ENCODE measurements at places on chromosomes 12 and 14.

GRCh38 chr12:130161261-130162243 is 712 bp upstream of the FZD10 start:
- no peak for DNase-seq

GRCh38 chr12:12661086-12661856 is 34.7 kb downstream of the GPR19 start:
- DNase-seq, result no peak

DNA sequence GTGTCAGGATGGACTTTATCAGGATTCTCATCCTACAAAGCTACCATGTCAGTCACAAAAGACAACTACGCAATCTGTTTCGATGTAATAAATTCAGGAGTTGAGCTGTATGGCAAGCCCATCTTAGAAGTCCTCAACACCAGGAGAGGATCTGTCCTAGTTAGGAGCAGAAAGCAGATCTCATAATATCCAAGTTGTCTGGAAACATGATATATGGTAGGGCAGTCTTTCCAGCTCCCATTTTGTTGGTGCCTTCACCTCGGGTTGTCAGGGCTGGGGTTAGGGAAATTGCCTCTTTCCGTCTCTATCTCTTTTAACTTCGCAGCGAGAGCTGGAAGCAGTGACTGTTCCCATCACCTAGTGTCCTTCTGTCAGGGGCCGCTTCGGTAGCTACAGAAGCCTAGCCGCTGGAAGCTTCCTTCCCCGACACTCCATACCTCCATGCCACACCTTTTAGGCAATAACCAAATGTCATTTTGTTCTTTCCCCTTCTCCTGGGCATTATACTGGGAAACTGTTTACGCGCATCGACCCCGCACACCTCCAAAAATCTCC is 1.4 kb downstream of the NIN start:
- DNase-seq, result no peak

DNA sequence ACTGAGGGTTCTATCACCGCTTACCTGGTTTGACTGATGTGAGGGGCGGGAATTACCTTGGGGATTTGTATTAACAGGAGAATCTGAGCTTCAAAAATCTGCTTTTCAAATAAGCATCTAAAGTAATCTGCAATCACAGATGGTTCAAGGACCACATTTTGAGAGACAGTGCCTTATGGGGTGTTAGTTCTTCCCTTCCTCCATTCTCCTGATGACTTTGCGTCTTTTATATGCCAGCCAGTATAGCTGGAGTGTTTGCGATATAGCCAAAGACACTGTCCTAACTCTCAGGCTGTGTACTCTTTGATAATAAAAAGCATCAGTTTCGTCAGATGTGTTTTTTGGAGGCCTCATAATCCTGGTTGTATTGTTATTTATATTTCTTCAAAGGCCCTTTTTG is 39.5 kb downstream of the PPHLN1 start:
- no peak for DNase-seq

DNA sequence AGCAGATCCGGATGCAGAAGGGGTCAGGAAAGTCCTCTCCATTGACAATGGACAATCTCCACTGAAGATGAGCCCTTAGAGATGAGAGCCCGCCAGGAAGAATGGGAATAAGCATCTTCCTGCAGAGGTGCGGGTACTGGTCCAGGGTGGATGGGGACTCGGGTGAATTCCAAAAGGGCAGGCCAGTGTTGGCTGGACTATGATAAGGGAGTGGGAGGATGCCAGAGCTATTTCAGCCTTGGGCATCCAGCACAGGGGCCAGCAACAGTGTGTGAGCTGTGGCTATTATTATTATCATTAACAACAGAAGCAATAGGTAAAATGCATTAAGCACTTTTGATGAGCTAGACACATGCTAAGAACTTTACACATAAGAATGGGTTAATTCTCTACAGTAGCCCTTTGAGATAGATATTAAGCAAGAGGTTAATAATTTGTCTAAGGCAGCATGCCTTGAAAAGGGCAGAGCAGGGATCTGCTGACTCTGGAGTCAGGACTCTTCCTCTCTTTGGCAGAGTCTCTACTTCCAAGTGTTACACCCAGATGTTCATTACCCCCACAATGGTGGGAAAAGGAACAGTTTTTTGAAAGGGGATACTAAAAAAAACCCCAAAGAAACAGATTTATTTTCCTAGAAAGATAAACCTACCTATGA is 55.2 kb downstream of the PRICKLE1 start:
- no peak for DNase-seq

DNA sequence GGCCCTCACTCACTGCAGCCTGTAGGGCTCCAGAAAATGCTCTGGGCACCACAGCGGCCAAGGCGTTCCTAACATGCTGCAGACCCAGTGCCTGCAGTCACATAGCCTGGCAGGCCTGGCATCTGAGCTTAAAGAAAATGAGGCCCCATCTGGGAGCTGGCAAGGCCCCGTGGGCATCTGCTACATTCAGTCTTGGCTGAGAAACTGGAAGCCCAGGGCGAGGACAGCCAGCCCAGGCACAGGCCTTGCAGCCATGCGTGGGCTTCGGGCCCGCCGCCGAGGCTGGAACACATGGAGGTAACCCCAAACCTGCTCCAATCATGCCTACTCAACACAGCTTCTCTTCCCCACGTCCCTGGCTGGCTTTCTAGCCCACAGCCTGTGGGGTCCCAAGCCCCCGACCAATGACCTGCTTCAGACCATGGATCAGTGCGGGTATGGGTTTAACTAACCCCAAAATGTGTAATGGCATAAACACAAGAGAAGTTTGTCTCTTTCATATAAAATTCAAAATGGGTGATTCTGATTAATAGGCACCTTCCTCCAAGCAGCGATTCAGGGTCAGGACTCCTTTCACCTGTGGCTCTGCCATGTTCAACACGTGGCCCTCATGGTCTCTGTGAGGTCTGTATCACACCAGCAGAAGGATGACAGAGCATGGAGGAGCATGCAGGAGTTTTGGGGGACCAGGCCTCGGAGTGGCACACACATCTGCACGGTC is 6.4 kb downstream of the NGB start:
- no peak for DNase-seq

All from NB4 (cell line).